ENCODE measurements at places on chromosomes 3 and 15.

DNA sequence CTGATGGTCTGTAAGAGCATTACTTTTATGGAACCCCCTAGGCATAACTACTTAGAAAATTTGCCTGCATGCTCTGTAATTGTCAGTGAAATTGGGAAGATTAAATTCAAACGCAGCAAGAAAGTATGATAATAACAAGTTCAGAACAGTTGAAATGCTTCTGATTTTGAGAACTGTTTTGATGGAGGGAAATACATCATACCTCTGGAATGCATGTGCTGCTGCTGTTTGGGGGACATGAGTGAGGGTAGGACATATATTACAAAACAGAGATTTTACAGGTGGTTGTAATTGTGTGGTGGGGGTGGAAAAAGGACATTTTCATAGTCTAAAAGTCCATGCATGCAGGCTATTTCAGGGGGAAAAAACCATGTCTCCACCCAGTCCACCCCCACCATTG, 135.0 kb upstream of the DPH6 start:
- no peak for DNase-seq

DNA sequence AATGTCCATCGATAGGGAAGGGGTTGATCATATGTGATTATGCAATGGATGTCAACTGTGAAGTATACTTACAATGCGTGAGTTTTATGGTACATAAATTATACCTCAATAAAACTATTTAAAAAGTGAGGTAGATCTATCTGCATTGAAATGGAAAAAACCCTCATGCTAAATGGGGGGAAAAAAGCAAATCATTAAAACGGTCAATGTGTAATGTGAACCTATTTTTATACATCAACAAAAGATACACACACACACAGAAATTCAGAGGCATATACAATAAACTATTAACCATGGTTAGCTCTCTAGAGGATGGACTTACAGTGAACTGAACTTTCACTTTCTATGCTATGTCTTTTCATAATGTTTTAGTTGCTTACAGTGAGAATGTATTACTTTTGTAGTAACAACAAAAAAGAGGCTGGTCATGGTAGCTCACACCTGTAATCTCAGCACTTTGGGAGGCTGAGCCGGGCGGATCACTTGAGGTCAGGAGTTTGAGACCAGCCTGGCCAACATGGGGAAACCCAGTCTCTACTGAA, 23.1 kb downstream of the STIMATE start:
- DNase-seq, result no peak

DNA sequence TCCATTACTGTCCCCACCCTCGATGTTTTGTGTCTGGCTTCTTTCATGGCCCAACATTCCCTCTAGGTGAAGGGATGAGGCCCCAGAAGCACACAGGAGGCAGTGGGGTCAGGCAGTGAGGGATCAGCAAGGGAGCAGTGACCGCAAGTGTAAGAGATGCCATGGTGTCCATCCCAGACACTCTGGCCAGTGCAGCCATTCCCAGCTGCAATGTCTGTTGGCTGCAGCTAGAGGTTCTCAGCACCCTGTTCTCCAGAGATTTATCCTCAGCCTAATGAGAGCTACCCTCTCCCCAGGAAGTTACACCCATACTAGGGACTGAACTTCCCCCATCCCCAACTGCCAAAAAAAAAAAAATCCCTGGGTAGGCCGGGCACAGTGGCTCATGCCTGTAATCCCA, 40.2 kb downstream of the TRANK1 start:
- no peak for DNase-seq

GRCh38 chr3:100682056-100682853, 27.0 kb upstream of the TFG start:
- no peak for DNase-seq

DNA sequence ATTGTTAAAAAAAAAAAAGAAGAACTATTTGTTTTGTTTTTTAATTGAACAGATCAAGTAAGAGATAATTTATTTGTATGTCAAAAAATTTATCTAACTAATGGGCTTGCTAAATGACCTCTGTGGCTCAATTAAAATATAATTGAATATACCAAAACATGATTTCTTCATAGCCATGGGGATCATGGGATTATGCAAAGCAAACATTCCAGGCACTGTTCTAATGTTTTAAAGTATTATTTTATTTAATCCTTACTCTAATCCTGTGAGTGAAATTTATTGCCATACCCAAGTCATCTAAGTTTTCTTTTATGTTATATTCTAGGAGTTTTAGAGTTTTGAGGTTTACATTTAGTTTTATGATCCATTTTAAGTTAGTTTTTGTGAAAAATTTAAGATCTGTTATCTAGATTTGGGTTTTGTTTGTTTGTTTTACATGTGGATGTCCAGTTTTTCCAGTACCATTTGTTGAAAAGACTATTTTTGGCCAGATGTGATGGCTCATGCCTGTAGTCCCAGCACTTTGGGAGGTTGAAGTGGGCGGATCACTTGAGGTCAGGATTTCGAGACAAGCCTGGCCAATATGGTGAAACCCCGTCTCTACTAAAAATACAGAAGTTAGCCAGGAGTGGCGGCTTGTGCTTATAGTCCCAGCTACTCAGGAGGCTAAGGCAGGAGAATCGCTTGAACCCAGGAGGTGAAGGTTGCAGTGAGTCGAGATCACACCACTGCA, 52.3 kb upstream of the CNOT10 start:
- DNase-seq, result no peak

GRCh38 chr3:194840661-194841514, 155.2 kb downstream of the FAM43A start:
- DNase-seq, result no peak

GRCh38 chr15:94670438-94671034, 439.2 kb downstream of the MCTP2 start:
- no peak for DNase-seq

DNA sequence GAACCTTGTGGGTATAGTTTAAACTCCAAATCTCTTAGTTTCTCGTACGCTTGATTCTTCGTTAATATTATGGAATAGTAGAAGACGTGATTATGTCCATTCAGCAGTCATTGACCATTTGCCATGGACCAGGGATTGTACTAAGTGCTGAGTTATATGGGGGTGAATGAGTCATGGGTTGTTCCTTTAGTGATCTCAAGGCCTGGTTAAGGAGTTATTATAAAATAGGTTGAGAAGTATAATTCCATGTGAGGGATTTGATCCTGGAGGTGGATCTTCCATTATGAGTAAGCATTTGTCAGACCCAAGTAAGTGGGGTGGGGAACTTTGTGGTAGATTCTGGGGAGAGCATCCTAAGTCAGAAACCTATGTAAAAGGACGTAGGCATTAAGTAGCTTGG, 15.4 kb downstream of the NR2C2 start:
- DNase-seq, result no peak

DNA sequence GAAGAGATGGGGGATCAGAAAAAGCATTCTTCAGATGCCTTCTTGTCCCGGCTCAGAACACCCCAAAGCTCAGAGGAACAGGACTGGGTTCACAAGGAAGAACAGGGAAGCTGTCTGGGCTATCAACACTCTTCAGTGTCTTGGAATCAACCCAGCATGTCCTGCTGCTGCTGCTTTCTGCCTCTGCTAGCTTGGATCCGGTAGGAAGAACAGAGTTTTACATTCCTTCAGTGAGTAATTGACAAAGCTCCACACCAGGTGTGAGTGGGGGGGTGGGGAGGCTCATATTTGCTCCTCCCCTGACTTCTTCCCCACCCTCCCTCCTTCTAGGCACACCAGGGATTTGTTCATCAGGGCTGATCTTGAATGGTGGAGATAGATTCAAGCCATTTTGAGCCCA, 13.1 kb upstream of the ETV5 start:
- no peak for DNase-seq

DNA sequence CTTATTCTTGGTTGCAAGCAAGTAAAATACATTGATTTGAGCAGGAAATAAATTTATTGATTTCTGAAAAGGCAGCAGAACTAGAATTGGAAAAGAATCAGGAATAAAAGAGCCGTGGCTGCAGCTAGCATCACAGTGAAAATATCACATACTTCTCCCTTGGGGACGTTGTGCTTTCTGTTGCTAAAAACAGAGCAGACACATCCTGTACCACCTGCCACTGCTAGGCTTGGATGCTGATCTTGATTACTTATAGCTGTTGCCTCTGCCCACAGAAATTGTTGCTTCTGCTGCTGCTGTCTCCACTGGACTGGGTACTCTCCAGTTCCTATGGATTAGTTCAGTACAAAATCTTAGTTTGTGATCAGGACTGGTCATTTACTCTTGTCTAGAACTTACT, 283.8 kb downstream of the C3orf38 start:
- no peak for DNase-seq

DNA sequence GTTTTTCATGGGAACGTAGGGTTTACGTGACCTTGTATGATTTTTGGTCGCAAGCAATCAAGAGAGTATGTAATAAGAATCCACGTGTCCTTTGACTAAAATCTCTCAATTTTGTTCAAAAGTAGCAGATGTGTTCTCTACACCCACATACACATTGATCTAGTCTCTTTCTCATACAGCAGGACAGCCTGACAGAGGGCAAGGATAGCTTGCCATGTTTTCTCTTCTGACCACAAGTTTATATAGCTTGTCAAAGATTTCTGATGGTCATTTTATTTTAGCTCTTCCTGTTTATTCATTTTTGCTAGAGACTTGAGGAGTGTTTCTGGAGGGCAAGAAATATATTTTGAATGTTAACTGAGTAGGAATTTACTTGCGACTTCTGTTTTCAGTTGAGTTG, 570.2 kb upstream of the ALCAM start:
- no peak for DNase-seq

- DNase-seq, result no peak
Measured at GRCh38 chr3:13879946-13880810, at the start of gene WNT7A. Gene WNT7A (minus strand): TSS chr3:13880071. CDS start chr3:13879816, 255 bp downstream.

DNA sequence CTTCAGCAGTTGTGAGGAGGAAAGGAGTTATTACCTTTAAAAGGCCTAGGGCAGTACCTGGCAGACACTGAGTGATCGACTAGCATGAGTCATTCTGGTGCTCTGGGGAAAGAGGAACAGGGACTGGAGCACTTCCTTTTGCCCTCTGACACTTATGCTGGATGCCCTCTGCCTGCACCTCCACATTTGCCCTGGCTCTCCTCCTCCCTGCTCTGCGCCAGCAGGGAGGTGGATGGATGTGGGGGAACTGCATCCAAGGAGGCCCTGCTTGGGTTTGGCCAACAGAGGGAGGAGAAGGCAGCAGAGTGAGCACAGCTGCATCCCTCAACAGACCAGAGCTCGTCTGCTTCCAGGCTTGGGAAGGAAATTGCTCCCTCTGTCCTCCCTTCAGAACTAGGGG, 75.0 kb downstream of the SEMA5B start:
- DNase-seq, result no peak

DNA sequence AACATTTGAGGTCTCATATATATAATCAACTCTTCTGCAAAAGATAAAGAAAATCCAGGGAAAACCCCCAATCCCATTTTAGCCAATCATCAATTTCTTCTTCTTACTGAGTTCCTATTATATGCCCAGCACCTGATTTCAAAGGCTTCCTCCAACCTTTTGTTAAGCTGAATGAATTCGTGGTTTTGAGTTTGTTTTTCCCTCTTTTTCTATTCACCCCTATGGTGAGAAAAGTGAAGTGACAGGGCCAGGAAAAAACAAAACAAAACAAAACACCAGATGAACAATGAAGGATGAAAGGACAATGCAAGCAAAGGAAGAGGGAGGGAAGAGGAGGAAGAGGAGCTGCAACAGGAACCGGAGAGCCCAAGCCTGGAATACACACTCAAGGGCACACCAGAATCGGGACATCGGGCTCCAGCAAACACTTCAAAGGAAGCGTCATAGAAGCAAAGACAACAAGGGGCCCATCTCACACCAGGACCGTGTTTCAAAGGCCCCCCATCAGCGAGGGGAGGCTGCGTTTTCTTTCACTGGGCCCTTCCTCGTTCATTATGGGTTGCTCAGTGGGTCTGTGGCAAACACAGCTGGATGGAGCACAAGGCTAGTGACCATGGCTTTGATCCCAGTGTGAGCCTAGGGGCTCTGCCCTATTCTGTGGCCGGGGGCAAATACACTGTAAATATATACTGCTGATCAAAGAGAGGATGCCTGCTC, 50.2 kb downstream of the VGLL4 start:
- DNase-seq, result no peak

All from GOT3 (cell line).